Anterior cingulate cortex (tissue), 58 donors: ENCODE measurements at places on chromosomes 13 and 19.

GRCh38 chr13:58706421-58706820 is 1074.9 kb downstream of the PCDH17 start:
- DNase-seq, result no peak

GRCh38 chr13:34857558-34858325 is 84.3 kb upstream of the NBEA start:
- no peak for DNase-seq

- no peak for DNase-seq
These were observed 183.5 kb downstream of the SPRY2 start for GRCh38 chr13:80157261-80157932.

GRCh38 chr13:51805313-51805712 is 1.4 kb upstream of the DHRS12 start:
- no peak for DNase-seq

DNA sequence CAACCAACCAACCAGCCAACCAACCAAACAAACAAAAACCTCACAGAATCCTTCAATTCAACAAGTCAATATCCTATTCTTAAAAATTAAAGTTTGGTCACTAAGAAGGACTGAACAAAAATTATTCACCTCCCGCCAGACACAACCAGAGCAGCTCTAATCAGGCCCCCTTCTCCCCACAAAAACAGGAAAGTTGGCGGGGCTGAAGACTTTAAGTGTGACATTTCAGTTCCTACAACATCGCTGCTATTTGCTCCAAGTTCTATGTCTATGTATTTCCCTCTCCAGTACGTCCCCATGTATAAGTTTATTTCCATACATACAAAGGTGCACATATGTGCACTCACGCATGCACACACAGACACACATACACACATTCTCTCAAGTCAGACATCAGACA is 32.8 kb upstream of the STK24 start:
- no peak for DNase-seq

- DNase-seq, result no peak
These were observed 376.4 kb downstream of the MTUS2 start for GRCh38 chr13:29196409-29197074.

DNA sequence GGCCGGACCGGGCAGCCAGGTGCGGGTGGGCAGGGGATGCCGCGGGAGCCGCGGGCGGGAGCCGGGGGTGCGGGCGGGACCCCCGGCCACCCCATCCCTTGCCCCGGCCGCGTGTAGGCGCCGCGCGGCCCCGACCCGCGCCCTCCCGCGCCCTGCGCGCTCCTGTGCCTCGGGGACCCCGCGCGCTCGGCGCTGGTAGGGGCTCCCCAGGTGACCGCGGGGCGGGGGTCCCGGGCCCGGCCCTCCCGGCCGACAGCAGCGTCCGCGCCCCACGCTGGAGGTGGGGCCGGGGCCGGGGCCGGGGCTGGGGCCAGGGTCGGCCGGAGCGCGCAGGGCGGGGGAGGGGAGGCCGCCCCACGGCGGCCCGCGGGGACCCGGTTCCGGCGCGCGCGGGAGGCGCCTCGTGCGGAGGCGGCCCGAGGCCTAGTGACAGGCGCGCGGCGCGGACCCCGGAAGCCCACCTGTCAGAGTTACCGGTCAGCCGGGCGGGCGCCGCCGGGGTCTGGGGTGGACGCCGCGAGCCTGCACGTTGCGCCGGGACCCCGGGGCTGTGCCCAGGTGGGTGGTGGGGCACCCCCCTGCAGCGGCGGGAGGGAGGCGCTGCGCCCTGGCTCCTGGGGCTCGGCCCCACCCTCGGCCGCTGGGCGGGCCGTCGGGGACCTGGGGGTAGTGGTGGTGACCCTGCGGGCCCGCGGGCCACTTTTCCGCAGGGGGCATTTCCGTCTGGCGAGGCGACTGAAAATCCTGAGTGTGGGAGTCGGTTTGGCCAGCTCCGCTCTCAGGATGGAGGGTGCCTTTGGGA is 518 bp downstream of the TFDP1 start:
- no peak for DNase-seq

DNA sequence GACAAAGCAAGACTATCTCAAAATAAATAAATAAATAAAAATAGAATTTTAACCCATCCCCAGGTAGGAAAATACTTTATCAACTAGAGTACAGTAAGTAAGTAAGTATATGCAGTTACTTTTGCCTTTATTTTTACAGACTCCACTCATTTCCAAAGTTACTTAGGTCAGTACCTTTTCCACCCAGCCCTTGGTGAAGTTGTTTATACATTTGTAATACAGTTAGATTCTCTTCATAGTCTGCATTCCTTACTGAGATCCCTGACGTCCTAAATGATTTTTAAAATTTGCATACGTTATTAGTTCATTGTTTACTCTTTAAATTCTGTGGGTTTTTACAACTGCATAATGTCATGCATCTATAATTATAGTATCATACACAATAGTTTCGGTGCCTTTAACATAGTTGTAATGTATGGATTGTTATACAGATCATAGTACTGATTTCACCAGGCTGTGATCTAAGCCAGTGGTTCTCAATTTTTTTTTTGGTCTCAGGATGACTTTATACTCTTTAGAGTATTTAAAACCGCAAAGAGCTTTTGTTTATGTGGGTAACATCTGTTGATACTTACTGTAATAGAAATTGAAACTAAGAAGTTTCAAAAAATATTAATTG is 10.4 kb downstream of the SETDB2 start:
- DNase-seq, result no peak

- no peak for DNase-seq
These were observed 50.7 kb downstream of the NDFIP2 start for GRCh38 chr13:79531542-79532254.

DNA sequence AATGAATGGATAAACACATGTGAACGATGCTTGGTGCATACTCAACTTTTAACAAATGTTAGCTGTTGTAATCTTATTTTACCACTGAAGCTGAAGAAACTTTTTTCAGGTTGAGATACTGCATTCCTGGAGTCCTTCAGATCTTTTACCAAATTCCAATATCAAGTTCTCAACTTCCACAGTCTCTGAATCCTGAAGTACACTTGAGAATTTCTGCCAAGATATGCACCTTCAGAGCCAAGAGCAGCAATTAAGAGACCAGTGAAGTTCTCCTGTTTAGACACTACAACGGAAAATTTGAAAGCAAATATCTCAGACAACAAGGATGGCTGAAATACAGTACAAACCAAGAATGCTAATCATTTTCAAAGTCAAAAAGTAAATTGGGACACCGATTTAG is 84.6 kb upstream of the MTIF3 start:
- no peak for DNase-seq

DNA sequence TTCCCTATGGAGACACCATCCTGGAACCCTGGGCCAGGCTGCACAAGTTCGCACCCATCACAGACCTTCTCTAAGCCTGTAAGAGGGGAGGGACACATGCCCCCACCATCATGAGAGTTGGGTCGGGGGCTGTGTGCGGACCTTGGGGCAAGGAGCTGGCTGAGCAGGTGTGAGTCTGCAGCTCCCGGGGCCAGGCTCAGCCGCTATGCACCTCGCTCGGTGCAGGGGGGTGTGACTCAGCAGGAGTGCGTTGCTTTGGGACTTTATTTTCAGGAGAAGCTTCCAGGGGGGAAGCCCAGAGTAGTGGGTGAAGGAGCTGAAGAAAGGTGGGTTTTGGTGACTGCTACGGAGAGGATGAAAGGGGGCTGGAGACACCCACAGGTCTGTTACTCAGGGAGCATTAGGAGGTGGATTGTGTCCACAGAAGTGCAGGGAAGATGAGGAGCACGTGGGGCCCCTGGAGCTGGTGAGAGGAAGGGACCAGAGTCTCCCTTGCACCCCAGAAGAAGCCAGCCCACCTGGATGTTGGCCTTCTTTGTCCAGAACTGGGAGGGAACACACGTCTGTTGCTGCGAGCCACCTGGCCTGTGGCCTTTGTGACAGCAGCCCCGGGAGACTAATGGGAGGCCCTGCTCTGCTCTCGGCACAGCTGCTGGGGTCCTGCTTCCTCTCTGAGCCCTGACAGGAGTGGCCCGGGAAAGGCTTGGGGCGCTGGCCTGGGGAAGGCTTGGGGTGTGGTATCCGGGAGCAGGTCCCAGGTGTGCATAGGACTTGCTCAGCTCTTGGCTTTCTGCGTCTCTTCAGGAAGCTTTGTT is 162.6 kb downstream of the TEX29 start:
- DNase-seq, result no peak

DNA sequence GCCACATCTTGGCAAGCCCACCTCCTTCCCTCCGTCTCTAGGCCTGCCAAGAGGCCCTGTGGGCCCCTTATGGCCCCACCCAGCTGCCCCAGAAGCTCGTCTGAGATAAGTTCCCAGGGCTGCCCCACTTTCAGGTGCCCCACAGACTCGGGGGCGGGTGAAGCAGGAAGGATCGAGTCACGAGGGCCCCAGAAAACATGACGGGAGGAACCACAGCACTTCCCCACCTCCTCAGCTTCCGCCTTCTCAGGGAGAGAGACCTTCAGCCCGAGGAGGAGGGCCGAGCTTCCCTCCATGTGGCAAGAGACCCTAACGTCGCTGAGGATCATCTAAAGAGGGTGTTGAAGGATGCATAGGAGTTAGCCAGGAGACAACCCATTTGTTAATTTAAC is 4.5 kb upstream of the IL12RB1 start:
- DNase-seq, result no peak
